NB4 (cell line): ENCODE measurements at places on chromosomes 3 and 15.

- DNase-seq, result peak; percentile 46
Measured at GRCh38 chr3:18988614-18989229, 159.6 kb upstream of the KCNH8 start.

GRCh38 chr3:21783839-21784238 is 32.8 kb upstream of the ZNF385D start:
- no peak for DNase-seq

GRCh38 chr3:1394188-1394587 is 301.4 kb downstream of the CNTN6 start:
- DNase-seq, result no peak

DNA sequence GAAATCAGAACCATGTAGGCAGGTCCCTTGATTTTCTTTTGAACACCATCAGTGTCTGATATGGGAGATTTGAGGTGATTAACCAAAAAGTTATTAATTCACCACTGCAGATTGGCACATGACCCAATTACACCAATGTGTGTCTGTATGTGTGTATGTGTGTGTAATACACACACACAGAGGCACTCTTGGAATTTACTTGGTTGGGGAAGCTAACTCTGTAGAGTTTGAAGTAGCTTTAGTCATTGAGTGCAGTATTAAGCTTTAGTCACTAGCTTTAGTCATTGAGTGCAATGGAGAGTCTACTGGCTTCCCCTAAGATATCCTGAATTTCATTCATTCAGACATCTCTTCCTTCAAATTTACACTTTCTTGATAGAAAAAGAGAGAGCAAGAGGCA is 109.4 kb upstream of the C15orf61 start:
- no peak for DNase-seq

GRCh38 chr15:80105193-80105592 is 45.7 kb downstream of the ZFAND6 start:
- DNase-seq, result no peak

DNA sequence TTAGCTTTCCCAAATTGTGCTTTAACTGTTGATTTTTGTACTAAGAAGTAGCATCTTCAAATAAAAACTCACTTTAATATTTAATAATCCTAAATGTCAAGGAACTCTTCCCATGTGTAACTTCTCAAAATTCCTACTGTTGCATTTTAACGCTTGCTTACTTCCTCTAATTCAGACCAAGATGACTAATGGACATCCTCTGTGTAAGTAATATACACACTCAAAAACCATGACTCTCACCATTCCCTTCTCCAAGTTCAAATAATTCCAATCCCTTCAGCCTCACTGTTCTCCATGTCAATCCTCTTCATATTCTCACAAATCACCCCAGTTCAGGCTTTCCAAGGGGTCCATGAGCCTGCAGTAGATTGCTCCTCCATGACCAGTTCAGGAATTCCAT is 13.0 kb downstream of the MRPL46 start:
- no peak for DNase-seq

GRCh38 chr3:100400419-100400779 is 490 bp downstream of the TOMM70 start:
- DNase-seq, result peak; percentile 52

GRCh38 chr3:44529927-44530326 is 25.1 kb upstream of the ZKSCAN7 start:
- DNase-seq, result peak; percentile 37

DNA sequence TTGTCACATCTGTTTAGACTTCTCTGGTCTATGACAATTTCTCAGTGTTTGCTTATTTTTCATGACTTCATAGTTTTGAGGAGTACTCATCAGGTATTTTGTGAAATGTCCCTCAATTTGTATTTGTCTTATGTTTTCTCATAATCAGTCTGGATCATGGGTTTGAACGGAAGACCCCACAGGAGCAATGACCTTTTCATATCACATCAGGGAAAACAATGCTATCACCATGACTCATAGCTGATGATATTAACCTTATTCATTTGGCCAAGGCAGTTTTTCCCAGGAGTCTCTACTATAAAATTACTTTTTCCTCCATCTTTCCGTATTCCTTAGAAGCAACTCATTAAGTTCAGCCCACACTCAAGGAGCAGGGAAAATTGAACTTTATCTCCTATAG is 32.7 kb downstream of the AADACL2 start:
- DNase-seq, result no peak

DNA sequence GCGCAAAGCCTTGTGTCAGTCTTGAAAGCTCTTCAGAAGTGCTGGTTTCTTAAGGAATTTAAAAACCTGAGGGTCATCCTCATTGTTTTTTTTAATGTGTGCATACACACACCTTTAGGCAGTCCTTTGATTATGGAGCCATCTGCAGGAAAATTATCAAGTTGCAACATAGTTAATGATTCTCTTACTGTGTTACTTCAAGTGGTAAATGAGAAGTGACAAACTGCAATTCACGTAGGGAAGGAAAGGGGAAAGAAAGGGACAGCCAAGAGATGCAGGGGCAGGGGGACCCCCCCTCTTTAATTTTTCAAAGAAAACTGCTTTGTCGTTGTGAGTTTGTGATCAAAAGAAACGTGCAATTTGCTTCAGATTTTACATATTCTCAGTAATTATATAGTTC is 162.4 kb upstream of the CGNL1 start:
- DNase-seq, result peak; percentile 59

GRCh38 chr3:175127075-175127662 is 268.0 kb downstream of the NAALADL2 start:
- DNase-seq, result no peak

- DNase-seq, result no peak
Measured at GRCh38 chr3:157275832-157276231, 115.9 kb upstream of the CCNL1 start.

GRCh38 chr3:42129014-42129953 is 38.1 kb downstream of the TRAK1 start:
- no peak for DNase-seq

DNA sequence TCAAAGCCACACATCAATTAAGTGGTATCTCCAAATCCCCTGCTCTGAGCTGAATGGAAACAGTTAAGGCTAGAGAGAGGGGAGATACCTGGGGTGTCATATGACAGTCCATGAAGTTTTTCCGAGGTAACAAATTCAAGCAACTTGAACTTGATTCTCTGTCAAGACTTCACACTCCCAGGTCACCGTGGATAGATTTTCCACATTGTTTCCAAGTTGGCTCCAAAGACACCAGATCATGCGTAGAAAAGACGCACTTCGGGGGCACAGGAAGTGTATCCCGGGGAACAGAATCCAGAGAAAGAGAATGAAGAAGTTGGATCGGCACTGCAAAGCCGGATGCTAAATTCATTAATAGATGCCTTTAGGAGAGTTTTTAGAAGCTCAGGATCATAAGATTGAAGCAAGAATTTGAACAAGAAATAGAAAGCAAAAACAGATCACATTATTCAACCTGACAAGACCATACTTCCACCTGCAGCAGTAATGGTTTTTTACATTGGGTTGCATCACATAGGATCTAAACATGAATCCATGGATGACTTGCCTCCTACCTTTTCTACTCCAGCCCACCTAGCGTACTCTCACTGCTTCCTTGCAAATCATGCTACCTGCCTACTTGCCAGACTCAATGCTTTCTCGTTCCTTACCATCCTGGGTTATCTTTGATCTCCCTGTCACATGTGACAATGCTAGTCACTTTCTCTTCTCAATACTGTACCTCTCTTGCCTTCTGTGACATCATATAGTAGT is 253.0 kb upstream of the ADAMTS9 start:
- no peak for DNase-seq

GRCh38 chr3:190593075-190593474 is 79.2 kb downstream of the IL1RAP start:
- no peak for DNase-seq

DNA sequence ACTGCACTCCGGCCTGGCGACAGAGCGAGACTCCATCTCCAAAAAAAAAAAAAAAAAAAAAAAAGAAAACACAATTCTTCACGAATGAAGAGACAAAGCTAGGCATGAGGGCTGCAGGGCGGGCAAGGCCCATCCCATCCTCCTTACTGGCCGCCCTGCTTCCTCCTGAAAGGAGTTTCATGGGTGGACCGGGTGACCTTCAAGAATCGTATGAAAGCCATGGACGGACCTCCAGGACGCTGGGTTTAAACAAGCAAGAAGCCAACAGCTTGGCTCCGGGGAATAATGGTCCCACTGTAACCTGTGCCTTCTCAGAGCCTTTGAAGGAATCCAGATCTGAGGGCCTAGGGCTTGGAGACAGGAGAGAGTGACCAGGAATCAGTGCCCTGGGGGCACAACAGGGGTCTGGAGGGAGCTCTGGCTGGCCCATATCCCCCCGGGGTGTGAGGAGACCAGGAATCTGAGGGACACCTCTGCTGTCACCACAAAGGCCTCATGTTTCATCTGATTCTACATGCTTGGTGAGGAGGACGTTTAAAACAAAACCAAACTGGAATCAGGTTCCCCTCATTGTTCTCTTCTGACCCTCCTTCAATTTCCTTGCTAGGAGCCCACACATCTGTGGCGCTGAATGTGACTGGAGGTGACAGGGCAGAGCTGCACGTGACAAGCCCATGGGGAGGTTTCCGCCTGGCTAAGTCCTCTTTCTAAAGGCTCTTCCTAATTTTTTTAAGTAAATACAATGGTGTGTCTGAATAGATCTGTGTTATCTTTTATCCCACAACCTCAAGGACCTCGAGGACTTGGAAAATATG is 46.1 kb downstream of the WHAMM start:
- no peak for DNase-seq

DNA sequence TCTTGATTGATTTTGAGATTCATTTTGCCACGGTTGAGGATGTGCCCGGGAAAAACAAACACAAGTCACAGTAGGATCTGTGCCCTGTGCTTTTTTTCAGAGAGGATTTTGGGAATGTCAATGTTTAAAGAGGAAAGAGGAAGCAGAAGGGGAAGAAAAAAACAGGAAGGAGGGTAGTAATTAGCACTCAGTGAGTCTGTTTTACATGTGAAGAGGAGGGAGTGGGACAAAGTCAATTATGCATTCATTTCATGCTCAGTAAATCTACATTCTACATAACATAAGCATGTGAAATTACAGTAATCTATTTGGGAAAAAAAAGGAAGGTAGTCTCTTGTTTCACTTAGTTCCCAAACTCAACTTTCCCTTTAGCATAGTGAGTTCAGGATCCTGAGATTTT is 18.3 kb upstream of the CD200 start:
- DNase-seq, result no peak

DNA sequence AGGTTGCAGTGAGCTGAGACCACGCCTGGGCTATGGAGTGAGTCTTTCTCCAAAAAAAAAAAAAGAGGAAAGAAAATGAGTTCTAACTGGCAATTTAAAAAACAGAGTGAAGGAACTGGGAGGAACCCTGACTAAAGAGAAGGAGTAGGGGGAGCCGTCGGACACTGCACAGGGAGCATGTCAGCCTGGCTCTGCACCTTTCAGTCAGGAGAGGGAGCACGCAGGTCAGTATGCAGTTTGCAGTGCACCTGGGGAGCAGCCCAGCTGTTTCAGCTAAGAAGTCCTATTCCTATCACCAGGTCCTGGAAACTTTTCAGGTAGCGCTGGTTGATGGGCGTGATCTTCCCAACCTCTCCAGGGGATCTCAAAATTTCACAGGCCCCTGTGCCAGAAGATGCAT is 14.9 kb upstream of the ZXDC start:
- DNase-seq, result no peak

GRCh38 chr3:99781761-99782160 is 35.9 kb upstream of the CMSS1 start:
- no peak for DNase-seq

- DNase-seq, result no peak
Measured at GRCh38 chr3:66996696-66997095, 1.4 kb upstream of the KBTBD8 start.

DNA sequence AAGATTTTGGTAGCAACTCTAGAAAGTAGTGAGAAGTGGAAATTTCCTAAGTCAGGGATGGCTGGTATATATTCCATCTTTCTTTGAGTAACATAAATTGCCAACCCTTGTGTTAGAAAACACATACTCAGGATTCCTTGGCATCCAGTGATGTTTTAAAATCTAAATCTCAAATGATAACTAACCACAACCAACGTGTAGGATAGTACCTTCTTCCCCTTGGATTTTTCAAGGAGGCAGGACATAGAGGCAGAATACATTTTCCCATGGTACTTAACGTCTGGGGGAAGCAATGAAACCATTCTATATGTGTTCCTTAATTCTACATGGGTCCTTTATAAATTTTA is 93.4 kb downstream of the WDR76 start:
- no peak for DNase-seq

DNA sequence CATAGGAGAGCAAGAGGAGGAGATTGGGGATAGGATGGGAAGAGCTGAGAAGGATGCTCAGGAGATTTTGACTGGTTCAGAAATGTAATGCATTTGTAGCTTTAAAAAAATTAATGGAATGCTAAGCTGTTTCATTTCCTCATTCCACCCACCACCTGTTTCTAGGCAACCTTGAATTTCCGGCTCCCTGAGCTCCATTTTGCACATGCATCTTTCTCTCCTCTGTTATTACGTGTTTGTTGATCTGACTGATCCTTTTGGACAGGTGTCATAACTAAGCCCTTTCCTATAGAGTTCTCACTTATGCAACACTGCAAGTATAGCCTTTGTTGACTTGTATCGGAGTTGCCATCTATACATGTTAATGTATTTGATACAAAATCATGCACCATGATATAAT is 4.3 kb downstream of the TMPRSS7 start:
- DNase-seq, result no peak

DNA sequence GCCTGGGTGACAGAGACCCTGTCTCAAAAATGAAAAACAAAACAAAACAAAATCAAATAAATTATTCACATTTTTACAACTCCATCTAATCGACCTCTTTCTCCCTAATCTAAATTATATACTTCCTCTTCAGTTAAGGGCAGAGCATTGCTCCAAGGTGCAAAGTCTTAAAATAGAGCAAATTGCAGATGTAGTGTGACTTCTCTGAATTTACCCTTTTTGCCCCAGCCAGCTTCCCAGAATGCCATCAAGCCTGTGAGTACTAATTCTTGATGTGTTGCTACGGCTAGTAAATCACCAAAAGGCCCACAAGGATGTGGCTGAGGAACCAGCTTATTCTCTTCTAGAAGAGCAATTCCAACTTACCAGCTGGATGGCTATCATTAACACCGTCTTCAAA is 53.4 kb upstream of the PPIB start:
- no peak for DNase-seq

DNA sequence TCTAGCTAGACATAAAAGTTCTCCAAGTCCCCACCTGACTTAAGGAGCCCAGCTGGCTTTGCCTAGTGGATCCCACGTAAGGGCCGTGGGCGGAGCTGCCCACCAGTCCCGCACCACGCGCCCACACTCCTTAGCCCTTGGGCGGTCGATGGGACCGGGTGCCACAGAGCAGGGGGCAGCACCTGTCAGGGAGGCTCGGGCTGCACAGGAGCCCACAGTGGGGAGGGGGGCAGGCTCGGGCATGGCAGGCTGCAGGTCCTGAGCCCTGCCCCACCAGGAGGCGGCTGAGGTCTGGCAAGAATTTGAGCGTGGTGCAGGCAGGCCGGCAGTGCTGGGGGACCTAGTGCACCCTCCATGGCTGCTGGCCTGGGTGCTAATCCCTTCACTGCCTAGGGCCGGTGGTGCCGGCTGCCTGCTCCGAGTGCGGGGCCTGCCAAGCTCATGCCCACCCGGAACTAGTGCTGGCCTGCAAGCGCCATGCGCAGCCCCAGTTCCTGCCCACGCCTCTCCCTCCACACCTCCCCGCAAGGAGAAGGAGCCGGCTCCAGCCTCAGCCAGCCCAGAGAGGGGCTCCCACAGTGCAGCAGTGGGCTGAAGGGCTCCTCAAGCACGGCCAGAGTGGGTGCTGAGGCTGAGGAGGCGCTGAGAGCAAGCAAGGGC is 78.7 kb downstream of the SLC6A1 start:
- no peak for DNase-seq

GRCh38 chr3:97201814-97202213 is 387.4 kb downstream of the EPHA6 start:
- DNase-seq, result no peak

- no peak for DNase-seq
Measured at GRCh38 chr15:53324061-53324460, 435.4 kb downstream of the WDR72 start.
